ENCODE measurements at places on chromosomes 16 and 17.
A peak's percentile ranks its signal among the peaks of the same experiment; 100 is the strongest.

GRCh38 chr17:78174870-78175642, 6.7 kb downstream of the SYNGR2 start:
- no peak overlapping the region for H3K4me3 ChIP-seq
- H3K36me3 ChIP-seq: peaks cover 31% of the 10 kb centered on the region
- H3K27me3 ChIP-seq: no peaks in the 10 kb centered on the region
- DNase-seq: no peak
- no peaks in the 10 kb centered on the region for H3K4me1 ChIP-seq

- DNase-seq: no peak
- no peak overlapping the region for H3K4me3 ChIP-seq
- H3K27me3 ChIP-seq: no peaks in the 10 kb centered on the region
- H3K27ac ChIP-seq: no peak overlapping the region
- no peaks in the 10 kb centered on the region for H3K36me3 ChIP-seq
Measured at GRCh38 chr17:51319186-51319585, 58.8 kb downstream of the UTP18 start.

- DNase-seq: no peak
- no peaks in the 10 kb centered on the region for H3K36me3 ChIP-seq
- H3K4me1 ChIP-seq: peaks cover 2% of the 10 kb centered on the region
- no peak overlapping the region for H3K4me3 ChIP-seq
- H3K27me3 ChIP-seq: no peaks in the 10 kb centered on the region
Measured at GRCh38 chr17:65952586-65952985, 239.3 kb downstream of the CEP112 start.

DNA sequence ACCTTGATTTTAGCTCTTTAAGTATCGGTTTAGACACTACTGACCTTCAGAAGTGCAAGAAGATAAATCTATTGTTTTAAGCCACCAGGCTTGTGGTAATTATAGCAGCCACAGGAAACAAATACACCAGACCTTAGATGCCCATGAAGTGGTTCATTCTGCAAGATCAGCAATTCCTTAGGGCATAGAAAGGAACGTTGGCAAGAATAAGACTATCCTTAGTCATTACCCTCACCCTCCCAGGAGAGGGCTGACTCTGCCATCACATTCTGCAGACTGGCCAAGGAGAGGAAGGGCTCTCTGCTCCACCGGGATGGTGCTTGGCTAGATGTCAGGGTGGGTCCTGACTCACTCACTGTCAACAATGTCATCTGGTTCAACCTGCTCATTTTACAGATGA, 14.1 kb upstream of the NDEL1 start:
- DNase-seq: no peak
- no peaks in the 10 kb centered on the region for H3K4me1 ChIP-seq
- no peak overlapping the region for H3K27ac ChIP-seq
- no peaks in the 10 kb centered on the region for H3K27me3 ChIP-seq

GRCh38 chr17:77793146-77793970, 165.1 kb upstream of the TNRC6C start:
- H3K27ac ChIP-seq: no peak overlapping the region
- peaks cover 12% of the 10 kb centered on the region for H3K4me1 ChIP-seq
- peaks cover 15% of the 10 kb centered on the region for H3K27me3 ChIP-seq
- H3K36me3 ChIP-seq: no peaks in the 10 kb centered on the region
- H3K4me3 ChIP-seq: no peak overlapping the region

DNA sequence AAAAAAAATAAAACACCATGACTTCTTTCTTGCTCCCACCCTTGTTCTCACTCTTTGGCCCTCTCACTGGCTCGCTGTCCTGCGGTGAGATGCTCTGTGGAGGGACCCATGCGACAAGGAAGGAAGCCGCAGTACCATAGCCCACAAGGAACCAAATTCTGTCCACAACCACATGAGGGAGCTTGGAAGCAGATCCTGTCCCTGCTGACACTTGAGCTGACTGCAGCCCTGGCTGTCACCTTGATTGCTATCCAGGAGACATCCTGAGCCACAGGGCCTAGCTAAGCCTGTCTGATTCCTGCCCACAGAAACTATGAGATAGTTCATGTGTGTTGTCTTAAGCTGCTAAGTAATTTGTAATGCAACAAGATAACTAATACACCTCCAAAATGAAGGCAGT, 4.8 kb upstream of the MT2A start:
- H3K4me1 ChIP-seq: 0 out of 2 replicates have a peak, but pooled peaks cover 2% of the 10 kb centered on the region
- H3K36me3 ChIP-seq: no peaks in the 10 kb centered on the region
- H3K27me3 ChIP-seq: peaks cover 8% of the 10 kb centered on the region

- H3K4me3 ChIP-seq: no peak overlapping the region
- no peak for DNase-seq
- H3K36me3 ChIP-seq: no peaks in the 10 kb centered on the region
- no peaks in the 10 kb centered on the region for H3K4me1 ChIP-seq
- no peaks in the 10 kb centered on the region for H3K27me3 ChIP-seq
Measured at GRCh38 chr16:25786748-25787147, 95.0 kb downstream of the HS3ST4 start.

DNA sequence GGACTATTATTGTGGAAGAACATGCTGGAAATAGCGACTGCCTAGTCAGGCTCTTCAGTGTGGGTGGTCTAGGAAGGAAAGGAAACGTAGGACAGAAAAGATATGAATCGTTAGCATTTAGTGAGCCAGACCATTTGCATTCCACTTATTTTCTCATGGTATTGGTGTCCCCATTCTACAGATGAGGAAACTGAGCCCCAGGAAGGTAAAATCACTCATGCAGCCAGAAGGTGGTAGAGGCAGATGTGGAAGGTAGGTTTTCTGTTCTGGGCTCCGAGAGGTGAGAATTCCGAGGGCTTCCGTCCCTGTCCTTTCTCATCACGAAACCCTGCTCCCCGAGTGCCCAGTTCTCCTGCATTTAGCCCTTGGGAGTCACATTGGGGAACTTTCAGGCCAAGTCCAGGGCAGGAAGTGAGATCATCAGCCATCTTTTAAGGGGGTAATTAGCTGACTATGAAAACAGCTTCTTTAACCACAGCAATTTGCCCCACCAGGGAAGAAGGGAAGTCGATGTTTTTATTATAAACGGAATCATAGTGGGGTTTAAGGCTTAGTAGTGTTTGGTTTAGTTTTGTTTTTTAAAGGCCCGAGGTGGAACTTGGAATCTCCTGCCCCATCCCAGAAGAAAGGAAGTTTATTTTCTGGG, 110.7 kb upstream of the IRX3 start:
- no peaks in the 10 kb centered on the region for H3K4me1 ChIP-seq
- DNase-seq: no peak
- no peaks in the 10 kb centered on the region for H3K27me3 ChIP-seq
- H3K4me3 ChIP-seq: no peak overlapping the region
- H3K27ac ChIP-seq: no peak overlapping the region

GRCh38 chr17:33053676-33054075, 62.0 kb downstream of the SPACA3 start:
- H3K4me1 ChIP-seq: no peaks in the 10 kb centered on the region
- no peaks in the 10 kb centered on the region for H3K27me3 ChIP-seq
- no peak for DNase-seq
- no peak overlapping the region for H3K27ac ChIP-seq

DNA sequence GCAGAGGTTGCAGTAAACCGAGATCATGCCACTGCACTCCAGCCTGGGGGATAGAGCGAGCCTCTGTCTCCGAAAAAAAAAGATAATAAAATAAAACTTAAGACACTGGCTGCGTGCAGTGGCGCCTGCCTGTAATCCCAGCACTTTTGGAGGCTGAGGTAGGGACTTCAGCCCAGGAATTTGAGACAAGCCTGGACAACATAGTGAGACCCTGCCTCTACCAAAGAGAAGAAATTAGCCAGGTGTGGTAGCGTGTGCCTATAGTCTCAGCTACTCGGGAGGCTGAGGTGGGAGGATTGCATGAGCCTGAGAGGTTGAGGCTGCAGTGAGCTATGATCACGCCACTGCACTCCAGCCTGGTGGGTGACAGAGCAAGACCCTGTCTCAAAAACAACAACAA, 26.6 kb downstream of the RARA start:
- H3K27me3 ChIP-seq: peaks cover under 1% of the 10 kb centered on the region
- no peak overlapping the region for H3K27ac ChIP-seq
- H3K4me3 ChIP-seq: no peak overlapping the region
- H3K36me3 ChIP-seq: 0 out of 2 replicates have a peak, but pooled peaks cover 2% of the 10 kb centered on the region
- H3K4me1 ChIP-seq: no peaks in the 10 kb centered on the region

DNA sequence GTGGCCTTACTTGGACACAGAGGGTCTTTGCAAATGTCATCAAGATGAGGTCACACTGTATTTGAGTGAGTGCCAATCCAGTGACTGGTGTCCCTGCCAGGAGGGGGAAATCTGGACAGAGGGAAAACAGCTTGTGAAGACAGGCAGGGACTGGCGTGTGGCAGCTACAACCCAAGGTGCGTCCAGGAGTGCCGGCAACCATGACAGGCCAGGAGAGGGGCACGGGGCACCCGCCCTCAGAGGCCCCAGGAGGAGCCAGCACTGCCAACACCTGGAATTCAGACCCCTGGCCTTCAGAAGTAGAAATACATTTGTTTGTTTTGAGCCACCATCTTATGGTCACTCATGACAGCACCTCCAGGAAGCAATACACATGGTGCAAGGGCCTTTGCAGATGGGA, 225.7 kb downstream of the CPPED1 start:
- no peaks in the 10 kb centered on the region for H3K36me3 ChIP-seq
- no peaks in the 10 kb centered on the region for H3K4me1 ChIP-seq
- no peak overlapping the region for H3K27ac ChIP-seq
- no peak overlapping the region for H3K4me3 ChIP-seq

DNA sequence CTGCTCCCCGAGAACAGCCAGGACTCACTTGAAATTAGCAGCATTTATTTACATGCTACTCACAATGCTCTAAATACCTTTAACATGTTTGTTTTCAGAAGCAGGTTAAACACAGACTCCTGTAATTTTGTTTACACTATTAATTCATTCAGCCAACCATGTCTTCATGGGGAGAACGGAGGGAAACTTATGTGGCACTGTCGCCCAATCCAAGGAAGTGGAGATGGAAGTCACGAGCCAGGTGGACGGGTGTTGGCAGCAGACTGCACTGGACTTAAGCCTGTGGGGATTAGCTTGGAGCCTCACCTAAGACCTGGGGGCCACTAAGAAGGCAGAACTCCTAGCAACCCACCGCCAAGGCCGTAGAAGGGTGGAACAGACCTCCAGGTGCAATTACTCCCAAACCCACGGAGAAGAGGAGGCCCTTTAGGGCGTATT, 8.8 kb upstream of the GFAP start:
- no peak overlapping the region for H3K27ac ChIP-seq
- peaks cover 30% of the 10 kb centered on the region for H3K36me3 ChIP-seq
- H3K4me1 ChIP-seq: peaks cover 8% of the 10 kb centered on the region

- no peaks in the 10 kb centered on the region for H3K4me1 ChIP-seq
- H3K36me3 ChIP-seq: no peaks in the 10 kb centered on the region
- DNase-seq: no peak
- H3K27me3 ChIP-seq: no peaks in the 10 kb centered on the region
Measured at GRCh38 chr17:32835291-32835761, 41.6 kb downstream of the MYO1D start.

DNA sequence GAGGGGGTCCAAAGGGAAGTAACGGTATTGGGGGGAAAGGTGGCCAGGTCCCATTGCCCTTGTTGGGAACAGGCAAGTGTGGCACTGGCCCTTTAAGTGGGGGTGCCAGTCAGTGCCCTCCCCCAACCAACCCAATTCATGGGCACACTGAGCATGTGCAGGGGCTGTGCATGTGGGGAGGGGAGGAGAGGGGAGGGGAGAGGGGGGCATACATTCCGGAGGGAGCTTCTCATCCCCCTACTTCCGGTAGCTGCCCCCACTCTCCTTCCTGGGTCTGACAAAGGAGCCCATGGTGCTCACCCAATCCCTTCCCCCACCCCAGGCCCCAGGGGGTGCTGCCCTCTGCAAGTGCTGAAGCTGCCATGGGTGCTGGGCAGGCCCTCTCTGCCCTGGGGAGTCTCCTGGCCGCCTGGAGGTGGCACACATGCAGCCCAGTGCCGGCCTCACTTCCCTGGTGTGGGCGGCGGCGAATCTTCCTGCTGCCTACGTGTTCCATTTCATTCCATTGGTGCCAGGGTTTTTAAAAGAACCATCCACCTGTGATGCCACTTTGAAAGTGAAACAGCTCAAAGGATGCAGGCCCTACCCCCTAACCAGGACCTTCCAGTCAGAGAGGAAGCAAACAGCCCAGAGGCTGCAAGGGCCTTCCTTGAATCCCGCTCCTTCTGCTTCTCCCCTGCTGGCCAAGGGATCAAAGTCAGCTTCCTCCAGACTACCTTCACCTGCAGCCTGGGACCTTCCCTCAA, 11.0 kb downstream of the HEXIM2 start:
- 0 out of 2 replicates have a peak, but pooled peaks cover 5% of the 10 kb centered on the region for H3K36me3 ChIP-seq
- no peak overlapping the region for H3K4me3 ChIP-seq
- no peak overlapping the region for H3K27ac ChIP-seq
- peaks cover 26% of the 10 kb centered on the region for H3K4me1 ChIP-seq

DNA sequence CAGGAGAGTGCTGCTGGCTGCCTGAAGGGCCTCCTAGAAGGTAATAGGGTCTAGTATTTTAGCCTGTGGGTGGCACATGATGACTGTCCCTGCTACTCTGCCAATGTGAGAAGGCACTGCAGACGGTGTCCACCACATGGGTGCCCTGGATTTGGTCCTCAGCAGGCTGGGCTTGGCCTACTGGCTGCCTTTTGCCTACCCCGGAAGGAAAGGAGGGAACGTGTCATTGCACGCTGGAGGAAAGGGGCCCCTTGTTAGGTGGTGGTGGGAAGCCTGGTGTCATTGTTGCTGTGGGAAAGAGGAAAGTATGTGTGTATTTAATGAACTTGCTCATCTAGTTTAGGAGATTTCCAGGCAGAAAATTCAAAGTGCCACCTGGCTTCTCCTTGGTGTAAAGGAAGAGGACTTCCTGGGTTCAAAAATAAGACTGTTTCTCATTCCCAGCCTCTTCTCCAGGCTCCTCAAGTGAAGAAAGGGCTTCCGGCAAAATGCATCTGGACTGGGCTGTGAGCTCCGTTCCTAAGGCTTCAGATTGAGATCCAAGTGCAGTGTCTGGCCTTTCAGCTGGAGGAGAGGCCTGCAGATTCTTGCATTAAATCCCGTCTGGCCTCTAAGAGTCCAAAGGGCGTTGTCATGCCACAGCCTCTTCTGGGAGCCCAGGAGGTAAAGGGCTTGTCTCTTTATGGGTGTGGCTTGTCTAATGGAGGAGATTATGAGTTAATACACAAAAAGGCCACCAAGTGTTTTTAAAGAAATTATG, 55.1 kb downstream of the RPTOR start:
- H3K27ac ChIP-seq: no peak overlapping the region
- DNase-seq: no peak
- no peaks in the 10 kb centered on the region for H3K4me1 ChIP-seq
- H3K36me3 ChIP-seq: no peaks in the 10 kb centered on the region
- H3K27me3 ChIP-seq: no peaks in the 10 kb centered on the region

- H3K27me3 ChIP-seq: no peaks in the 10 kb centered on the region
- H3K36me3 ChIP-seq: no peaks in the 10 kb centered on the region
- H3K4me1 ChIP-seq: no peaks in the 10 kb centered on the region
- no peak for DNase-seq
Measured at GRCh38 chr17:65973237-65973636, 218.7 kb downstream of the CEP112 start.

GRCh38 chr16:55271945-55272513, 52.0 kb upstream of the IRX6 start:
- H3K27ac ChIP-seq: no peak overlapping the region
- no peaks in the 10 kb centered on the region for H3K36me3 ChIP-seq
- no peak for DNase-seq
- no peak overlapping the region for H3K4me3 ChIP-seq

GRCh38 chr16:73298562-73298961, 250.6 kb upstream of the ZFHX3 start:
- no peaks in the 10 kb centered on the region for H3K27me3 ChIP-seq
- DNase-seq: peak; percentile 7
- no peak overlapping the region for H3K27ac ChIP-seq
- no peaks in the 10 kb centered on the region for H3K36me3 ChIP-seq
